ENCODE measurements at places on chromosomes 1 and 21. TPM values are rescaled to one million over a fixed set of nuclear protein-coding genes. Genes with fewer than 3 reads are reported as not detected.

The LAPTM5 gene
- total RNA-seq, result 758 TPM

DNA sequence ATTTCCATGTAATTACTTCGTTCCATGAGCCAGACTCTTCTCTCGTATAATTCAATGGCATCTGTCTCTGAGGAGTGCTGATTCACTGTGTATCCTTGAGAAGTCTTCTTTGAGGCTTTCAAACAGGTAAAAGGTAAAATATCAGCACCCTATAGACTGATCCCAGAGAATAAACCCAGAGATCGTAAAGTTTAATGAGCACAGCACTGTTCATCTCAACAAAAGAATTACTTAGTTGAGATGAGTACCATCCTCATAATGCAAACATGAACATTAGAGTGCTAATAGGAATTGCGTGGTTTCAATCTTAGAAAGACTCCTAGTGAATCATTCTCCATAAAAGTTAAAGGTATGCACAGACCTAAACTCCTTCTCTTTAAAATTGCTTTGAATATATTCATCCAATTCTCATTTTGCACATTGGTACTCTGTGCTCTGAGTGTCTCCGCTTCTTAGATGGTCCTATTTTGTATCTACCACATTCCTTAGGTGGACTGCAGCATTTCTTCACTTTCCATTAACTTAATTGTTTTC is 97.2 kb downstream of the TBX15 start:
- no peak overlapping the region for H3K27ac ChIP-seq
- no peak for DNase-seq
- no peaks in the 10 kb centered on the region for H3K36me3 ChIP-seq

The TMPRSS3 gene
- total RNA-seq, result 1.2 TPM

DNA sequence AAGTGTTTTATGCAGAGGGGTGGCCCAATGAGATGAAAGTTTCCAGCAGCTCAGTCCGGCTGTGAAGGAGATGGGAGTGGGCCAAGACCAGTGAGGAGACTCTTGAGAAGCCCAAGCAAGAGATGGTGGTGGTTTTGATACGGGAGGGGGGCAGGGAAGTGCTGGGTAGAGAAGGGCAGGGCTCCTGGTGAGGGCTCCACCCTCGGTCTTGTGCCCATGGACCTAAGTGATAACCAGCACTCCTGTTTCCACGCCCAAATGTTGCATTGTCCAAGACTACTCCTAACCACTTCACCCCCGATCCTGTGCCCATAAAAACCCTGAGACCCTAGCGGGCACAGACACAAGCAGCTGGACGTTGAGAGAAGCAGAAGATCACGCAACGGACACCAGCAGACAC is 140.9 kb downstream of the MIS18A start:
- no peak for DNase-seq
- no peak overlapping the region for H3K4me3 ChIP-seq
- H3K4me1 ChIP-seq, result peaks cover 29% of the 10 kb centered on the region
